ENCODE measurements at places on chromosomes 1 and 21. TPM values are rescaled to one million over a fixed set of nuclear protein-coding genes. Genes with fewer than 3 reads are reported as not detected.

GRCh38 chr1:6490181-6491080 is 1.0 kb downstream of the PLEKHG5 start:
- peak; percentile 69 for DNase-seq

- peak; percentile 87 for DNase-seq
These were observed 1.4 kb upstream of the KLHL21 start for GRCh38 chr1:6603915-6604558.

- no peak for DNase-seq
These were observed 282.6 kb downstream of the BARHL2 start for GRCh38 chr1:90434460-90434859.

Gene LMNA
- 464 TPM for total RNA-seq

DNA sequence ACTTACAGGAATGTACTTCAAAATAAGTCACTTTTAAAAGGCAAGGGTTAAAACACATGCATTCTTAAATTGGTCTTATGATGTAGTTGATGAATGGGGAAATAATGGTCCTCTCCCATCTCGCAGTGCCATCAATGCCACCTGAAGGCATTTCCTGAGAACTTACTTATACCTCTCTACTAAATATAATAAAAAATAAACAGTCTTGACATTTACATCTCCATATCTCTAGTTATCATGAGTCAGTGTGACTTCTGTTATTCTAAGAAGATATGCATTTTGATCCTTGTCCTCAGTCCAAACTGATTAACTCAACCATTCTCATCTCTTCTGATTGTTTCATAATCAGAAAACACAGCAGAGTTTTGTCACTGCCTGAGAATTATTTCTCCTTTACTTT is 253.9 kb downstream of the USH2A start:
- no peak for DNase-seq

Gene LRRC71
- not detected for total RNA-seq

DNA sequence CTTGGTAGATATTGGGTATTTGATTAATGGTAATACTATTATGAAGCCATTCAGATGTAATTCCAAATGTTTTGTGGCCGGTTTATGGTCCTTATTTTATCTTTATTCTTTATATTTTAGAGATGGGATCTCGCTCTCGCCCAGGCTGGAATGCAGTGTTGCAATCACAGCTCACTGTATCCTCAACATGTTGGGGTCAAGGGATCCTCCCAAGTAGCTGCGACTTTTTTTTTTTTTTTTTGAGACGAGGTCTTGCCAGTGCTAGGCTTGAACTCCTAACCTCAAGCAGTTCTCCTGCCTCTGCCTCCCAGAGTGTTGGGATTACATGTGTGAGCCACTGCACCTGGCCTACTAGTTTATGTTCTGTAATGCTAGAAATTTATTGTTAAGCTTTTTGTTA is 4.7 kb downstream of the DDI2 start:
- DNase-seq = no peak

- DNase-seq = no peak
These were observed 32.6 kb downstream of the PTGFRN start for GRCh38 chr1:116942344-116942743.

- DNase-seq = no peak
These were observed 17.4 kb downstream of the CNN3 start for GRCh38 chr1:94909486-94909885.

DNA sequence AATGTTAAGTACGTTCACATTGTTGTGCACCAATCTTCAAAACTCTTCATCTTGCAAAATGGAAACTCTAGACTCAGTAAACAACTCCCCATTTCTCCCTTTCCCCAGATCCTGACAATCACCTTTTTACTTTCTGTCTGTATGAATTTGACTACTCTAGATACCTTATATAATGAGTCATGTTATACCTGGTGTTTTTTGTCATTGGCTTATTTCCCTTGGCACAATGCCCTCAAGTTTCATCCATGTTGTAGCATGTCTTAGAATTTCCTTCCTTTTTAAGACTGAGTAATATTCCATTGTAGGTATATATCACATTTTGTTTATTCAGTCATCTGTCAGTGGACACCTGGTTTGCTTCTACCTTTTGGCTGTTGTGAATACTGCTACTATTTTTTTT is 399.5 kb downstream of the LMO4 start:
- DNase-seq = no peak

GRCh38 chr1:213186168-213186567 is 135.1 kb downstream of the RPS6KC1 start:
- no peak for DNase-seq

Gene URB1
- 19.2 TPM for total RNA-seq

Gene FCRL4
- 0.48 TPM for total RNA-seq

DNA sequence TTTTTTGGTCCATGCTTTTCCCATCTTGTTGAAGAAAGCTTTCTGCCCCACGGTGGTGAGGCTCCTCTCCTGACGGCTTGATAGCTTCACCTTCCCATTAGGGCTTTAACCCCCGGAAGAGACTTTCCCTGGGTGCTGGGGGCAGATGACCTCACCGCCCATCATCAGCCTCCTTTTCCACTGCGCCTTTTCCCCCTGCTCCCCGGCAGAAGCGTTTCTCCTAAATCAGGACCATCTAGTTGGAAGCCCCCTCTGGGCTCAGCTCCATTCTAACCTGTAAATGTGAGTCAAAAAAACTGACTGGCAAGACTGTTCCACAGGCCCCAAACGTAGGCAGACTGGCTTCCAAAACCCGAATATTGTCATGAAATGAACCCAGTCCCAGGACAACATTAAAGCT is 6.7 kb downstream of the POFUT2 start:
- no peak for DNase-seq

DNA sequence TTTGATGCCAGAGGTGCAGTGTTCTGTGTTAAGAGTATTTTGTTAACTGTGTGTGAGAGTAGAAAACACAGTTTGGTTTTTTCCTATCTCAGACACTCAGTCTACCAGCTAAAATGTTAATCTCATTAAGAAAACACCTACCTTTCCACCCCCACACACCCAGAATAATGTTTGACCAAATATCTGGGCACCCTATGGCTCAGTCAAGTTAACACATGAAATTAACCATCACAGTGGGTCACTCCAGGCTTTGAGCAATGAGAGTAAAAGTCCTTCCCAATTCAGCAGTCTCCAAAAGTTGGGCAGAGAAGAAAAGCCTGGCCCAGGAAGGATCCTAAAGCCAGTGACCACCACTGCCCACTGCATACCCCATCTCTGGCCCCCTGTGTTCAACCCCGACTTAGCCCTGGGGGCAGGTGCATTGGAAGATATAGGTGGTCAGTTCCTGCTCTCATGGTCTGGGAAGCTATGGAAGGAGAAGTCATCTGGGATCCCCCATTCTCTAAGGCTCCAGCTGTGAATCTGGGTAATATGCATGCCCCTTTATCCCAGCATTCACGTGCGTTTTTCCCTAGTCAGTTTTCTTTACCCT is 50.2 kb upstream of the CSF3R start:
- no peak for DNase-seq

Gene NPPA
- not detected for total RNA-seq

Gene SLAMF9
- 0.43 TPM for total RNA-seq

- DNase-seq = no peak
These were observed 92.3 kb upstream of the UBE2U start for GRCh38 chr1:64110924-64111777.

DNA sequence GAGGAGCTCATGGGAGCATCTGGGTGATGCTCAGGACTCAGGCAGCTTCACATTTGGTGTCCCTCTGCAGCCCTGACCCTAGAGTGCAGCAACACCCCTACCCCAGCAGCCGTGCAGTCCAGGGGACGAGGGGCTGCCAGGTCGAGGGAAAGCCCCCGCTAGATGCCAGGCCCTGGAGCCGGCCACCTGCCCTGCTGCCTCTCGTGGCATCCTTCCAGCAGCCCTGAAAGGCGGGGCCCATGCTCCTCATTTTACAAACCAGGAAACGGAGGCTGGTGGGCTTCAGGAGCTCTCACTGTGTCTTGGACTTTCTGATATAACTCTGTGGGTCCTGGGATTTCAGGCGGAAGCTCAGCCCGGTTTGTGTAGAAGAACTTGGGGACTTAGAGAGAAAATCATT is 120.5 kb upstream of the WNT4 start:
- no peak for DNase-seq

Gene NDUFV3
- total RNA-seq = 45.7 TPM

GRCh38 chr1:30087465-30087864 is 635.9 kb downstream of the MATN1 start:
- no peak for DNase-seq

Gene SPRR5
- not detected for total RNA-seq

DNA sequence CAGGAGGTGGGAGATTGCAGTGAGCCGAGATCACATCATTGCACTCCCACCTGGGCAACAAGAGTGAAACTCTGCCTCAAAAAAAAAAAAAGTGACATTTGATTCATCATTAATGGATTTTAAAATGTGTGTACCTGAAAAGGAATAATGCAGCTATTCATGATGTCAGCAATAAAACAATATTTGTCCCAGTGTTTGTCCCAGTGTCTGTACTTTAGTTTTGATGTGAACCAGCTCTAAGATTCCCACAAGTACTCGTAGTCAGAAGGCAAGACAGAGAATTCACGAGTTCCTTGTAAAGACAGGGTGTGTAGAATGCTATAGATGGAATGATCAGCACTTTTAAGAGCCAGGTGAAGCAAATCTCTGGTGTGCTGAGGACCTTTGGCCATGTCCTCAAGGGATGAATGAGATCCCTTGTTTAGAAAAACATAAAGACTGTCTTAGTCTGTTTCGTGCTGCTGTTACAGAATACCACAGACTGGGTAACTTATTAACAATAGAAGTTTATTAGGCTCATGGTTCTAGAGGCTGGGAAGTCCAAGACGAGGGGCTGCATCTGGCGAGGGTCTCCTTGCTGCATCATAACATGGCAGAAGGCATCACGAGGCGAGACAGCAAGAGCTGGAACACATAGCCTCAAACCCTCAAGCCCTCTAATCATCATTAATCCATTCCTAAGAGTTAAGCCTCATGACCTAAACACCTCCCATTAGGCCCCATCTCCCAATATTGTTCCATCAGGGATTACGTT is 12.0 kb upstream of the TMPRSS2 start:
- no peak for DNase-seq

DNA sequence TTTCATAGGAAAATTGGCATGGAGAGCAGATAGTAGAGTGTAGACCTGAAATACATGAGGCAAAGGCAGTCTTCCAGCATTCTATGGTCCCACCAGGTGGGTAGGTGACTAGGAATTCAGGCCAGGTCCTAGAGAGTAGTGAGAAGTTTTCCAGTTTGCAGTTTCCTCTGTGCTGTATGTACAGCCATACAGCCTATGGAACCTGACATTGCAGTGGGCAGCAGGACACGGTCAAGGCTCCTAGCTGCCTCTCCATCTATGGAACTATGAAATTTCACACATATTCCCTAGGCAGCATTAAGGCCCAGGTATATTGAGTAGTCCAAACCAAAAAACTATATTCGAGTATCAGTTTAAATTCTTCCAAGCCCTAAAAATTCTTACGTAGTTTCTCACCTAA is 16.3 kb downstream of the POGK start:
- no peak for DNase-seq

Gene LRRC39
- 0.22 TPM for total RNA-seq

GRCh38 chr1:196543833-196544232 is 64.4 kb downstream of the KCNT2 start:
- no peak for DNase-seq

Gene CRB1
- not detected for total RNA-seq

DNA sequence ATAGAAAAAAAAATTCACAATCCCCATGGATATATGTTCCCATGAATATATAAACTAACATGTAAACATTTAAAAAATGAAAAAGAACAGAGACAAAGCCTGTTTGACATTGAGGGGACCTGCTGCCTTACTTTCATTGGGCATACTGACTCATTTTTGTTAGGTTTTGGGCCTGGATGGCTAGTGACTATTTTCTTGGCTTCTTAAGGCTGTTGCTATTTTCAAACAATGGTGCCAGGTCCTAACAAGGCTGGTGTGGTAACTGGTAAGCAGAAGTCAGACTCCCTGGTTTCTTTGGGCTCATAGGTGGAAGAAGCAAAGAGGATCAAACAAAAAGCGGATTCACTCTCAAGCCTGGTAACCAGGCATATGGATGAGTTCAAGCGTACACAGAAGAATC is 51.0 kb downstream of the LAMC2 start:
- DNase-seq = no peak

GRCh38 chr1:116256286-116256649 is 116.8 kb upstream of the ATP1A1 start:
- no peak for DNase-seq

Gene HSD17B7
- total RNA-seq = 8.0 TPM

Gene RAB42
- 2.1 TPM for total RNA-seq

- DNase-seq = no peak
These were observed 192.4 kb downstream of the TGFBR3 start for GRCh38 chr1:91693557-91693956.
